ENCODE measurements at places on chromosomes 3 and 15.

DNA sequence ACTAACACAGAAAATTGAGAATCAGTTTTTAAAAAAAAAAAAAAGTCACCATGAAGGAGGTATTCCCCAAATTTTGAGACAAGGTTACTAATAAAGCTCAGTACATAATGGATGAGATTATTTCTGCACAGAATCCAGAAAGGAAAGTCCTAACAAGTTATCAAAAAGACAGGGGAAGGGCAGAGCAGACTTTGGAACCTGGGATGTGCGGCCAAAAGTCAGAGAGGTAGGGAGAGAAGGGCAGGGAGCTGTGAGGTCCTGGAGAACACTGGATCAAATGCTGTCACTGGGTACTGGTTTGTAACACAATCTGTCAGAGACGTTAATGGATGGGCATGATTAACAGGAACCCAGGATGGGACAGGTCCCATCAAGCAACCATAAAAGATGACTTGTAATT is 12.2 kb upstream of the LACTB start:
- DNase-seq = no peak

- no peak for DNase-seq
Measured at GRCh38 chr15:50137330-50137761, 18.3 kb upstream of the ATP8B4 start.

DNA sequence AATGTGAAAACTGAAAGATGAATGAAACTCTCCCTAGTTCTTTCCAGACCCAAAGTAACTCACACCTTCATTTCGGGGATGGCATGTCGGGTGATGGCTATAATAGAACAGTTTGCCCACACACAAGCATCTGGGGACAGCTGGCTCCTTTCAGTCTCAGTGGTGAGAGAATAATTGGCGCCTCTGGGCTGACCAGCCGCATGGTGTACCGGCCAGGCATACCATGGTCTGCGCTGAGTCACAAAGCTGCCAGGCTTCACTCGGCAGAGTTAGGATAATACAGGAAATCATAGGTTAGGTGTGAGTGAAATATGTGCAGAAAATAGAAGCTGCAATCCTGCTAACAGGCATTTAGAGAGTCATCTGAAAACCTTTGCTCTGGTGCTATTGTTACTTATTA is 80.4 kb upstream of the IGF1R start:
- no peak for DNase-seq

DNA sequence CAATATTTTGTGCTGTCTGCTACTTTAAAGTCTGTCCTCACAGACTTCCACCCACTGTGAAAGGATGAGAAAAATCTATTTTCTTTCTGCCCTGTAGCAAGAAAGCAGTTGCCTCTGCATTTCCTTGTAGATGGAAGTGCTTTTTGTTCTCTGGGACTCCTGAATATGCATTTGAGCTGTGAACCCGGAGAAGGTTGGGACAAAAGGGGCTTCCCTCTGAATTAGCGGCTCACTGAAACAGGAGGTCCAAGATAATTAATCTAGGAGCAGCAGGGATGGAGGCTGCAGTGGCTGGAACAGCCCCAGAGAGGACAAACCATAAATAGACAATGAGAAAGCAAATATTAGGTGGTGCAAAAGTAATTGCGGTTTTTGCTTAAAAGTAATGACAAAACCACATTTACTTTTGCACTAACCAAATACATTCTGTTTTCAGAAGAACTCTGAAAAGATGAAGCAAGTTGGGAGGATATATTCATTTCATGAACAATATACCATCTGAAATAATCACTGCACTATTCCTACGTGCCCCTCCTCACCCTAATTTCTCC is 143.4 kb upstream of the KBTBD8 start:
- DNase-seq = no peak

GRCh38 chr15:101085311-101085700 is 166.1 kb downstream of the LRRK1 start:
- DNase-seq = no peak

DNA sequence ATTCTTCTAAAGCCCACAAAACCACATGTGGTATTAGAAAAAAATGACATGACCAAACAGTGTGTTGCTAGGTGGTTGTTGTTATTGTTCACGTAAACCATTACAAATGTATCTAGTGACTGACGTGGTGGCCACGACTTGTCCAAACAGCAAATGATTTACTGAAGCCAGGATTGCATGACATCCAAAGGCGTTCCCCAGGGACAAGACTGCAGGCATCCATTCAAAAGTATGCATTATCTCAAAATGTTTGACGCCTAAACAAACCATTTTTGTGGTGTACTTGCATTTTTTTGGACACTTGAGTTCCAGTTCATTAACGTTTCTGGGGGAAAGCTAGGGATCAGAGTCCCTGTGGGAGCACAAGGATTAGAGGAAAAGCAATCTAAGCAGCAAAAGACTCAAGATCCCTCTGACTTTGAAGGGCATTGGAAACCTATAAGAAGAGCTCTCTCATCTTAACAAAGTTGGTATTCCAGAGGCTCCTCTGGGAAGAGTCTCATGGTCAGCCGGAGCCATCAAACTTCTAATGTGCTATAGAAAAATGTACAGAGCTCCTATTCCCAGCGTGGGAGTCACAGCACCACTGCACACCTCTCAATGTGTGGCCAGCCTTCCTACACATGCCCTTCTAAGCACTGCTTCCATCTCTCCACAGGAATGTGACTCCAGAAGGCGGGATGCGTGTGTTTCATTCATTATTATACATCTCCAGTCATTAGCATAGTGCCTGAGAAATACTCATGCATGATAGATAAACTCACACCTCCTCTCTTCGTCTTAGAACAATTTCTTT is 62.9 kb downstream of the FBN1 start:
- DNase-seq = no peak

GRCh38 chr3:189790658-189791057 is 159.5 kb downstream of the TP63 start:
- no peak for DNase-seq

GRCh38 chr15:90365414-90366055 is 13.5 kb downstream of the ZNF774 start:
- DNase-seq = no peak

DNA sequence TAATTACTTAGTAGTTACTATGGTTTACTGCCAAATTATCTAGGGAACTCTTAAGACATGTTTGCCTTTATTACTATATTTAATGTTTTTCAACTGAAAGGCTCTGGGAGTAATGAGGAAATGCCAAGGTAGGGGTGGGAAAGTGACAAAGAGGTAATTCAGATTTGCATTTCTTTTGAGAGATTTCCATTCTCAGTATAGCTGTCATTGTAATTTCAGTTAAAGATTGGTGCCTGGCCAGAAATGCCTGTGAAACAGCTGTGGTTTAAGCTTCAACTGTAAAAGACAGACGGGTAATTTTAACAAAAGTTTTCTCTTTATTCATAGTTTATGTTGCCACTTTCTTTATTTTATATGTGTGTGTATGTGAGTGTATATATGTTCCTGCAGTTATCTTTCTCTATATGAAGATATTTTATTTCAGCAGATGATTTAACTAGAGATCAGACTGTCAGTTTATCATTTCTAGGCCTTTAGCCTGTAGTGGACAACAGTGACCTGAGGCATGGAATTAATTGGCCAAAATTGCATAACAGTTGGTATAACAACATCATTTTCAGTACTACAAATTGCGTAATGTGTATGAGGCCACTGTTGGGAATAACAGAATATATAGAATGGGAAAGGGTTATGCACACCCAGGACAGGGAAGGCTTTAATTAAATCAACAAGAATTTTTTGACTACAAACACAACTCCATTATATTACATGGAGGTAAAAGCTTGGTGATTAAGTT is 119.0 kb downstream of the BBX start:
- no peak for DNase-seq

DNA sequence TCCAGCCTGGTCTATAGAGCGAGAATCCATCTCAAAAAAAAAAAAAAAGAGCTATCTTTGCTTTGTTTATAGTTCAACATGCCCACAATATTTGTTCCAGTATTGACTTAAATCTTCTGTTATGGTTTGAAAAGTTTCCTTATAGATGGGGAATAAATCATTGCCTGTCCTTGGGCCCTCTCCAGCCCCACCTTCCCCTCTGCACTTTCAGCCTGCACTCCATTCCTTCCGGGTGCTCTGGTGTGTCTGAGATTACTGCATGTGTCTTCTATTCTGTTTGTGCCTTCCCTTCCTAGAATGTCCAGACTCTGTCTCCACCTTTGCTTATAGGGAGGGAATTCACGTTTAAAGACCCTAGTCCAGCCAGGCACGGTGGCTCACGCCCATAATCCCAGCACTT is 25.2 kb upstream of the GPX1 start:
- DNase-seq = no peak

DNA sequence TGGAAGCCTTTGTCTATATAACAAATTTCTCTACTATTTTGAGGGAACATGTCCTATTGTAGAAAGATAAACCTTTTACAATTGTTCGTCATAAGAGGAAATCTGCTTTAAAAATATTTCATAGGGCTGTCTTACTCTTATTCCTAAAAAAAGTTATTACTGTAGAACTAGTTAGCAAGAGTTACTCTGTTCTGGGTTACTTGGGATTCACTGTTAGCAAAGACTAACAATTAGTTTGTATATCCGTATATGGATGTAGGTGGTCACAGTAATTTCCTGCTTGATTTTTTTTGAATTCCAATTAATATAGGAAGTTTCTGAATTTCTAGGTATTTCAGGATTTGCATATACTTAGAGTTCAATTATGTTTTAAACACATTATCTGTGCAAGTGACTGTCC is 413.5 kb downstream of the RBMS3 start:
- DNase-seq = no peak

DNA sequence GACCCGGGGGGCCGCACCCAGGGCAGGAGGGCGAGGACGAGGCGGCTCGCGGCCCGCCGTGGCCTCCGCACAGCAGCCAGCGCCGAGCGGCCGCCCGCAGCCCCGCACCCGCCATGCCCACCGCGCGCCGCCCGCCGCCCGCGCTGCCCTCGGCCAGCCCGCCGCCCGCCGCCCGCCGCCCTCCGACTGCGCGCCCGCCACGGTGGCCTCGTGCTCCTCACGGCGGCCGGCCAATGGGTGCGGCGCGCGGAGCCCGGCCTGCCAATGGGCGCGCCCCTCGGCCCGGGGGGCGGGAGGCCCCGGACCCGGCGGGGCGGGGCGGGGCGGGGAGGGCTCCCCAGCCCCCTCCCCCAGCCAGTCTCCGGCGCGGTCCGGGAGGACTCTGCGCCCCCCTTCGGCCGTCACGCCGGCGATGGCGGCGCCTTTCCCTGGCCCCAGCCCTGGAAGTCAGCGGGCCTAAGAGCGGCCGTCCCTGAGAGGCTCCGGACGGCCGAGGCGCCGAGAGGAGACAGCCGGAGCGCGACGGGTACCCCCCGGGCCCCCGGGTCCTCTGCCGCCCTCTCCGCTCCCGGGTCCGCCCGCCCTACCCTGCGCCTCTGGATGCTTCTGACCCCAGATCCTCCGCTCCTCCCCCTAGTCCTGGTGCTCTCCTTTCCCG is at the start of gene NT5DC2:
Gene NT5DC2, minus strand, starts transcription at position 235 of the 658 bp plus-strand sequence. Its CDS starts 120 bp downstream, at position 115.
- DNase-seq = peak; percentile 24

DNA sequence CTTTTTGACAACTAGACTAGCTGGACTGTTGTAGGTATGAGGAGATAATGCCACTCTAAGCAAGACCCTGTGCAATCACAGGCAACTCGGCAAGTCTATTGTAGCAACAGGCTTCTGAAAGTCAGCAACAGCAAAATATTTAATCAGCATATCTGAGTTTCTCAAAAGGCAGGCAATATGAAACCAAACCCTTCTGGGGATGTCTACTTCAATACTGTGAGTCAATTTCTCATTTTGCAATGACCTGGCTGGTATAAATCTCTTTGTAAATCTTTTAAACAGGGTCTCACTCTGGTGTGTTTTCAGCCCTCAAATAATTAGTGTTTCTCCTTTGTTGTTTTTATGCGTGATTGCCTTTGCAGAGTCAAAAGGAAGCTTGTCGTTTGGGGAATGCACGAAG is 1044.5 kb downstream of the NTRK3 start:
- DNase-seq = no peak

DNA sequence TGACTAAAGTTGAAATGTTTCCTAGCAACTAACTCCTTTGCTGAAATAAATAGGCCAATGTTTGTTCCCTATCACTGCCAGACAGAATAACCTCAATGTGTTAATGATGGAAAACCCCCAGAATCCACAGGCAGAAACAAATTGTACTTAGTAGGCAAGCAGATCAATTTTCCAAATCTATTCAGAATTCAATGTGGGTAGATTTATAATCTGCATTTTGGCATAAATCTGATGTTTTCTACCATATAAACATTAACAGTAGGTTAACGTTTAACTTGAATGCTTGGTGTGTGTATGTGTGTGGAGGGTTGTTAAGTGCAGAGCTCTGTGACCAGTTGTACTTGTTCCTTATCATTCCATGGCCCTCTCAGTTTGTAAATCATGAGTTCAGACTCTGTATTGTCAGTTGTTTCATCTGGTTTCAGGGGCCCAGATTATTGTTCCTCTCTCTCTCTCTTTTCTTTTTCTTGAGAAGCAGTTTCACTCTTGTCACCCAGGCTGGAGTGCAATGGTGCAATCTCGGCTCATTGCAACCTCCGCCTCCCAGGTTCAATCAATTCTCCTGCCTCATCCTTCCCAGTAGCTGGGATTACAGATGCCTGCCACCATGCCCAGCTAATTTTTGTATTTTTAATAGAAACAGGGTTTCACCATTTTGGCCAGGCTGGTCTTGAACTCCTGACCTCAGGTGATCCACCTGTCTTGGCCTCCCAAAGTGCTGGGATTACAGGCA is 32.8 kb downstream of the PLSCR1 start:
- no peak for DNase-seq

GRCh38 chr15:78396976-78397375 is 41.0 kb upstream of the IREB2 start:
- DNase-seq = no peak

GRCh38 chr3:153820035-153820434 is 301.2 kb upstream of the ARHGEF26 start:
- DNase-seq = no peak
